ENCODE measurements at places on chromosomes 6 and 20. TPM values are rescaled to one million over a fixed set of nuclear protein-coding genes. Genes with fewer than 3 reads are reported as not detected.

MCCD1 gene
- total RNA-seq, result not detected

ZNF318 gene
- total RNA-seq, result 7.7 TPM

WFDC2 gene
- total RNA-seq, result 9.9 TPM

OR12D3 gene
- 3.6 TPM for total RNA-seq

TMEM30A gene
- 138 TPM for total RNA-seq

B3GAT2 gene
- total RNA-seq, result 4.3 TPM

ANKEF1 gene
- 7.7 TPM for total RNA-seq

TP53TG5 gene
- total RNA-seq, result 32.0 TPM

PCMTD2 gene
- 65.7 TPM for total RNA-seq

LY6G6C gene
- total RNA-seq, result 3.1 TPM

PNRC1 gene
- total RNA-seq, result 179 TPM

CST5 gene
- not detected for total RNA-seq

LHFPL5 gene
- 0.24 TPM for total RNA-seq

CAP2 gene
- total RNA-seq, result 32.0 TPM

POM121L2 gene
- total RNA-seq, result not detected

LRRN4 gene
- not detected for total RNA-seq

MOG gene
- 2.9 TPM for total RNA-seq

HLA-A gene
- total RNA-seq, result 206 TPM

LY6G5C gene
- 0.48 TPM for total RNA-seq

TBCC gene
- total RNA-seq, result 29.4 TPM

TRIM10 gene
- total RNA-seq, result 4.3 TPM
